ENCODE measurements at places on chromosomes 11 and 22.

DNA sequence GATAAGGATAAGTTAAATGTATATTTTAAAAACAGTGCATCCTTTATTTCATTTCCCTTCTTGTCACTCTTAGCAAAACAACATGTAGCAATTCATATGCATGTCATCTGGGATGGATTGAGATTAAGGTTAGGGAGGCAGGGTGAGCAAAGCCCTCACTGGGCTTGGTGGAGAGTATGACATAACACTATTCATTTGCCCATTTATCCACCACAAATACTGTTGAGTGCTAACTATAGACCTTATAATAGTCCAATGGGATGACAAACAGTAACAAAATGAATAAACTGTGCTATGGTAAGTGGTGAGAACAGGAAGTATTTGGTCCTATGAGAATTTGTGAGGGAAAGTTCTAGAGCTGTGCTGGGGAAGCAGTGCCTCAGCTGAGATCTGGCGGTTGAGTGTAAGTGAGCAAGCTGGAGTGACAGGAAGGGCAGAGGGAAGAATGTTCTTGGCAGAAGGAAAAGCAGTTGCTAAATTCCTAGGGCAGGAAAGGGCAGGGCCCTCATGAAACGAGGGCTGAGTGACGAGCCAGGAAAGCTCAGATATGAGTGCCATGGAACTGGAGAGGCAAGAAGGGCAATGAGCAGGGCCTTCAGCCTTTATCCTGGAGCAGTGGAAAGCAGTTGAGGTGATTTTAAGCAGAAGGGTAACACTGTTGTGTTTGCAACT is 6.7 kb downstream of the HSD17B12 start:
- peaks cover 43% of the 10 kb centered on the region for H3K36me3 ChIP-seq
- no peak overlapping the region for H3K4me3 ChIP-seq
- DNase-seq = no peak

DNA sequence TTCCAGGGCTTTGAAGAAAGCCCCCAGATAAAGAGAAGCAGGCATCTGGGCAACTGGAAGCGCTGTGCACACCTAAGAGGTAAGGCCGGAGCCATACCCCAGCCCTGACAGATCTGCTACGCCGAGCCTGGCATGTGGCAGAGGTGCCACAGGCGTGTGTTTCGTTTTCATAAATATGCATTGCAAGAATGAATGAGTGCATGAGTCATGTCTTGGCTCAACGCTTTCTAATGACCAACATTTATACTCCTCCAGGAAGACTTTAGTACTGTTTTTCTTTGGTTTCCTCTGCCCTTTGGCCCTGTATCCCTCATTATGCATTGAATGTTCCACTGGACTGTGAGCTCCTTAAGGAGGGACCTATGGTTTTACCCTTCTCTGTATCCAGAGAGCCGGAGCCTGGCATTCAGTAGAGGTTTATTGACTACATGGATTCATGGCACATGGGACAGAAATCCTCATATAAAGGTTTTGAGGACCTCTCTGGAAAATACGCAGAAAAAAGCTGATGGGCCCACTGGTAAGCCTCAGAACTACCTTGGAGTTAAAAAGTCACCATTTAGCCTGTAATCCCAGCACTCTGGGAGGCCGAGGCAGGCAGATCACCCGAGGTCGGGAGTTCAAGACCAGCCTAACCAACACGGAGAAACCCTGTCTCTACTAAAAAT is 38.9 kb upstream of the CSNK2A3 start:
- no peak overlapping the region for H3K27ac ChIP-seq
- DNase-seq = no peak
- H3K4me3 ChIP-seq = no peak overlapping the region
- no peaks in the 10 kb centered on the region for H3K4me1 ChIP-seq
- no peaks in the 10 kb centered on the region for H3K36me3 ChIP-seq
- H3K27me3 ChIP-seq = peaks cover 12% of the 10 kb centered on the region

DNA sequence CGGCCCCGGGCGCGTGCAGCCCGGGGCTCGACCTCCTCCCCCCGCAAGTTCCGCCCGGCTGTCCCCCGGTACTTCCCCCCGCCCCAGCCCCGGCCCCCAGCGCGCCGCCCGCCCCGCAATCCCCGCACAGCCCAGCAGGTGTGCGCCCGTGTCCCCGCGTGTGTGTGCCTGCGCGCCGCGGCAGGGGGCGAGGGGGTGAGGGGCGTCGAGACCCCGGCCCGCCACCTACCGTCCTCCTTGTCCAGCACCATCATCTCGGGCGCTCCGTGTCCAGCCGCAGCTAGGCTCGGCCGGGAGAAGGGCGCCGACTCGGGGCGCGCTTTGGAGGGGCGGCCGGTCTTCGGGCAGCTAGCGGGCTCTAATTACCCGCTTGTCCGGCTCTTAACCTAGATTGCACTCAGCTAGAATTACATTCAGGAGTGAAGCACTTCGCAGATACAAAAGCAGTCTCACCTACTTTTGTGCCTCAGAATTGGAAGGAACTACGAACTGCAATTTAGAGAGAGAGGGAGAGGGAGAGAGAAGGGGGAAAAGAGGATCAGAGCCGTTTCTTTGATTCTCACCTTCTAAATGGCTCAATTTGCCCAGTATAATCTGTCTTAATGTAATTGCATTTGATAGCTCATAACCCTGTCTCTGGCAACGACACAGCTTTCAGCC is 439 bp downstream of the LMO1 start:
- no peak for DNase-seq
- H3K27ac ChIP-seq = peak overlapping the region; percentile 9
- no peaks in the 10 kb centered on the region for H3K36me3 ChIP-seq
- H3K27me3 ChIP-seq = peaks cover 100% of the 10 kb centered on the region
- H3K4me1 ChIP-seq = peaks cover 17% of the 10 kb centered on the region

GRCh38 chr22:49302150-49302460 is 525.6 kb downstream of the BRD1 start:
- no peak overlapping the region for H3K4me3 ChIP-seq
- no peak for DNase-seq
- no peaks in the 10 kb centered on the region for H3K36me3 ChIP-seq

DNA sequence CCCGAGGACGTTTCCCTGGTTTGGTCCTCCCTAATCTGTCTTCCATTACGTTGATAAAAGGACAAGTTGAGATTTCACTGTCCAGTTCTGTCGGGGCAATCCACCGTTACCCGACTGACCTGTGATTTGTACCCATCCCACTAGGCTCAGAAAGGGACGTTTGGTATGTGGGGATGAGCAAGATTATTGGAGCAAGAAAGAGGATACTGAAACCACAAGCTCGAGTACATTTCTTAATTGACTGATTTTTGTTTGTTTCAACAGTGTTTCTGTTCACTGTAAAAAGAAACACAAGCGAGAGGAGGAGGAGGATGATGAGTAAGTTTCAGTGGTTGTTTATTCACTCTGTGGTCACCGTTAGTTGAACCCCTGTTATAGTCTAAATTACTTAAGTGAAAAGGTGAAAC is 969 bp downstream of the CCDC117 start:
- H3K36me3 ChIP-seq = peaks cover 24% of the 10 kb centered on the region
- H3K4me1 ChIP-seq = peaks cover 29% of the 10 kb centered on the region
- DNase-seq = no peak
- H3K27ac ChIP-seq = peak overlapping the region; percentile 93
- peaks cover 5% of the 10 kb centered on the region for H3K27me3 ChIP-seq
- peak overlapping the region; percentile 96 for H3K4me3 ChIP-seq

- no peak overlapping the region for H3K27ac ChIP-seq
- no peaks in the 10 kb centered on the region for H3K36me3 ChIP-seq
- H3K27me3 ChIP-seq = no peaks in the 10 kb centered on the region
- no peak overlapping the region for H3K4me3 ChIP-seq
Measured at GRCh38 chr11:70531281-70532065, 133.1 kb downstream of the CTTN start.

All from activated naive CD4-positive, alpha-beta T cell treated with anti-CD3 and anti-CD28 coated beads, Interleukin-2, amount 10 ng/mL, durations not matched to agents 7 days and 5 days (primary cell).